ENCODE measurements at places on chromosomes 3 and 15. TPM values are rescaled to one million over a fixed set of nuclear protein-coding genes. Genes with fewer than 3 reads are reported as not detected.
A peak's percentile ranks its signal among the peaks of the same experiment; 100 is the strongest.

Gene ADAMTSL3
- polyA plus RNA-seq, result 17.1 TPM

Gene SLC12A1
- polyA plus RNA-seq, result 0.75 TPM

Gene FBXL22
- polyA plus RNA-seq, result 3.1 TPM

Gene TNNC1
- polyA plus RNA-seq, result 16.7 TPM

Gene CCR4
- polyA plus RNA-seq, result 4.2 TPM

Gene FYCO1
- polyA plus RNA-seq, result 21.0 TPM

Gene NEK11
- 11.7 TPM for polyA plus RNA-seq

DNA sequence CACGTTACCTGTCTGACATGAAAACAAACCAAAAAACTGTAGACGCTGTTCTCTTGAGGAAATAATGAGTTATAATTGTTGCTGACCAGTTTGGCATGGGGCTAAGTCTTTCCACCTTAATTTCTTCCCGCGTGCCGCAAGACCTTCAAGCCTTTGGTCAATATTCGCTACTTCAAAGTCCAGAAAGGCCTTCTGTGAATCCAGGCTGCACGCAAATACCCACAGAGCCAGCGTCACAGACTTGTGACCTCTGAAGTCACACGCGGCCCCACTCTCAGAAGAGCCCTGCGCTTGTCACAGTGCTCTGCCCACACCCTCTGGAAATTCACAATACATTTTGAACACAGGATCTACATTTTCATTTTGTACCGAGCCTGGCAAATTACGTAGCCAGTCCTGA, 275.2 kb downstream of the SHQ1 start:
- no peak for DNase-seq

- peak; percentile 84 for DNase-seq
Measured at GRCh38 chr3:12662593-12663400, 1.1 kb downstream of the RAF1 start.

DNA sequence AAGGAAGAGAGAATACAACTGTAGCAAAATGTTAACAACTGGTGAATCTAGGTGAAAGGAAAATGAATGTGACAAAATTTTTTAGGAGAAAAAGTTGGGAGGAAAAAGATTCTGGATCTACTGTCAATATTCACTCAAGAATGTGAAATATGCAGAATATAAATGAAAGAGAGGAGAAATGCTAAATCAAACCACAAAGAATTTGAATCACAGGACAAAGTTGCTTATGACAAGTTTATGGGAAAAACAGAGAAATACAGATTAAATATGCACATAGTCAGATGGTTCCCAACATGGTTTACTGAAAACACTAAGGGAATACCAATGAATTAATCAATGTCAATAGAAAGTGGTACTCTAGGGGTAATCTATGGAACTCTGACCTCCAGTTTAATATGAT, 27.6 kb downstream of the C3orf33 start:
- no peak for DNase-seq

GRCh38 chr3:87766721-87767120, 292.1 kb downstream of the CGGBP1 start:
- DNase-seq, result no peak

DNA sequence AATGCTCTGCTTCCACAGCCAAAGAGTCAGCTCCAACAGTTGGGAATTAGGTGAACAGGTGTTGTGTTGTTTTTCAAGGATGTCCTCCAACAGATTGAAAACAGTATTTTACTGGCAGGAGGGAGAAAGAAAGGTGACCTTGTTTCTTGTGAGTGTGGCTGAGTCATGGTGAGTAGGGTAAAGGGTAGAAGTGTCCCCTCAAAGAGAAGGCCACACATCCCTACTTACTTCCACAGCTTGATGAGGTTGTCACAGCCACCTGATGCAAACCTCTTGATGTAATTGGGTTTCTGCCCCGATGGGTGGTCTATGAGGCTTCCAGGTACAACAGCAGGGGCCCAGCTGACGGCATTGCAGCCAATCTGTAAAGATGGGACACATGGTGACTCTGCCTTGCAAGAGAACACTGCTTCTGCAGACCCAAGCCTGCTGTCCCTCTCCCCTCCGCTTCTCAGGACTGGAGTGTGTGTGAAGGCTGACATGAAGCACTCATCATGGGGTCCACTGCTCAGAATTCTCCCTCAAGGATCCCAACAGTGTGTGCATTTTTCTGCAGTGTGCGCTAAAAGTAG, 12.7 kb upstream of the GHRL start:
- no peak for DNase-seq

GRCh38 chr3:11582191-11582968, 61.3 kb downstream of the VGLL4 start:
- DNase-seq, result peak; percentile 91

DNA sequence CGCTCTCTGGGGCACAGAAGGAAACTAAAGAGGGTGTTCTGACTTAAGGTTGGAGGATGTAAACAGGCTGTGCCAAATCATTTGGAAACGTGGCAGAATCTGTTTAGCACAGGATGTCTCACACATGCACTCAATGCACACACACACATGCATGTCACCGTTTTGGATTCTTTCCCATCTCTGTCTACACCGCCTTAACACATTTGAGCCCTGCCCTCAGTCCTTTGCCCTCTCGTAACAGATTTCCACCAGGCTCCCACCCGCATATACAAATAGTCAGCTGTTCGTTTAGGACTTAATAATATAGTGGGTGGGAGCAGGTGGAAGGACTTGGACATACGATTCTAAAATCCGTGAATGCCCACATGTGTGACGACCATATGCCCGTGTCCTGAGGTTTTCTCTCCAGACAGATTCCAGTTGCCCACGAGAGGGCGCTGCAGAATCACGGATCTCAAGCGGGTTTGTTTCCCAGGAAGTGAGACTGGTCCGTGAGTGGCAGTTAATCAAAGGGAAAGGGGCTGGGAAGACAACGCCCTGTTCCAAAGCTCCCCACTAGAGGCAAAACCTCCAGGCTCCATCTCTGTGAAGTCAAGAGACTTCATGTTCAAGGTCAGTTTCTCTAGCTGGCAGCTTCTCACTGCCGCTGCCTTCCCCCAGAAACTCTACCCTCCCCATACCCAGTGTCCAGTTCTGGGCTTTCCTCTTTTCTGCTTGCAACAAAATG, 44.5 kb downstream of the NOX5 start:
- peak; percentile 77 for DNase-seq

- no peak for DNase-seq
Measured at GRCh38 chr3:45491344-45491743, 103.0 kb downstream of the LARS2 start.

GRCh38 chr3:197023998-197024651, 5.5 kb downstream of the MELTF start:
- DNase-seq, result peak; percentile 35

GRCh38 chr3:45037720-45038455, 11.8 kb downstream of the CLEC3B start:
- DNase-seq, result peak; percentile 76

DNA sequence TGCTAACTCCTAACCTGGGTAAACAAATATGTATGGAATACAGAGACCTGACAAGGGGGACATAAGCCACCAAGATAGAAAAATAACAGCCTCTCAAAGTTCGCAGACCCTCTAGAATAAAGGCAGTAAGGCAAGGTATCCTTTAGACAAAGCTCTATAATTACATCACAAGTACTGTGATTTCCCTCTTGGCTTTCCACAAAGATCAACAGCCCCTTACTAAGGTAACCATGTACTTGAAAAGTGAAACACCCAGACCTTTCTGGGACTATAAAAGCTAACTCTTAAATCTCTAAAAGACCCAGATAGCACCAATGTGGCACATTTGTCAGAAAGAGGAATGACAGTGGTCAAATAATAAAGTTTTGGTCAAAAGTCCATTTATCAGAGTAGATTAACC, 51.9 kb downstream of the TBL1XR1 start:
- DNase-seq, result no peak

DNA sequence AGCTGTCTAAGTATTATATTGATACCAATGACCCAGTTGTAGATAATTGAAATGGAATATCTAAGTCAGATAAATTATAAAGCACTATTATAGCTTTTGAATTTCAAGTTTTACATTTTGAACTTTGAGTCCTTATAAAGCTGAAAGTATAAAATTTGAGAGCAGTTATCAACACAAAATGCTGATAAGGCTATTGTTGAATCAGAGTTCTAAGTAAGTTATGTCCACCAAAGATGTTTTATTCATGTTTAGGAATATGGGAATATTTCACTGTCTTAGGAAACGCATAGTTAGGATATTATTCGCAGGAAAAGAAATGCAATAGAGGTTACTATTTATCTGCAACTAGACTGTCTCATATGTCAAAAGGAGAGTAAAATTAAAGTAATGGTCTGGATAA, 29.4 kb downstream of the ZPLD1 start:
- DNase-seq, result no peak

DNA sequence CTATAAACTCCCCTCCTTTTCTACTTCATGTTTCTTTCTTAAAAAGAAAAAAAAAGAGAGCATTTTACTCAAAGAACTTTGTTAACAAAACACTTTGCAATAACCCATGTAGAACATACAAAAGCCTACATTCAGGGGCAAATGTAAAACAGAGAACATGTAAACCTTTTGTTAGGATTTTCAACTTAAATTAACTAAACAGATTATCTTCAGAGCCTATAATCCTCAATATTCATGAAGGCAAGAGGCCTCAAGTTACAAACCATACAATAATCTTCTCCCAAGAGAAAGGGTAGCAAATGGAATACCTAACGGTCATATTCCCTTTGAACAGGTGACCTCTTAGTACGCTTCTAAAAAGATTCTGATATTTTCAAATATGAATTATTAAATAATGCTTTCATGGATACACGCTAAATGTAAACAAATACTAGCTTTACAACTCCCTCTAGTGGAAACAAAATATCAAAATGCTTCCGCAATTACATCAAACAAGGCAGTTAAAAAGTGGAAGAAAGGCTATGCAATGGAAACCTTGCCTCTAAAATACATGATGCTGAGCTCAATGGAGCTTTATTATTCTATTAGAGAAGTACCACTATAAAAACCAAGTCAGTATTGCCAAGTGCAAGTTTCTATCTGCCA, 9.9 kb downstream of the CEP152 start:
- peak; percentile 22 for DNase-seq

DNA sequence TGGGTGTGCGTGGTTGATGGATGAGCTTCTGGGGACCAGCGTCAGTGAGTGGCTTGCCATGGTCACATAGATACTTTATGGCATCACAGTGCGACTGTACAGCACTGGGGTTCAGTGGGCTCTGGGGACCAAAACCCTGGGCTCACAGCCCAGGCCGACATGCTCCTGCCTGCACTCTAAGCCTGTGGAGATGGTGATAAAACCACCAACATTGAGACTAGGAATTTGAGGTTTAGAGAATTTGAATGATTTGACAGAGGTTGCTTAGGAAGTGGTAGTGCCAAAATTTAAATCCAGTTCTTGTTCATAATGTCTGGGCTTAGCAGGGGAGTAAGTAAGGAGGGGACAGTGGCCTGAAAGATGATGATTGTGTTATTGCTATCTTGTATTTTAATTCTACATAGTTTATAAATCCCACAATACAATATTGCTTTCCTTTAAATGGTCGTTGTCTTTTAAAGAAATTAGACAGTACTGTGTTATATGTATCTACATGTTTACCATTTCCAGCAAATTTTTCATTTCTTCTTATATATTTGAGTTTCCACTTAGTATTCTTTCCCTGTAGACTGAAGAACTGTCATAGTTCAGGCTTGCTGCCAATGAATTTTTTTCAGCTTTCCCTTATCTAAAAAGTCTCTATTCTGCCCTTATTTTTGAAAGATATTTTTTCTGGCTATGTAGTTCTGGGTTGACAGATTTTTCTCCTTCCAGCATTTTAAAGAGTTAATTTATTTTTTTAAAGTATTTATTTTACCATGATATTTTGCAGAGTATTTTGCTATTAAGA, 235.4 kb upstream of the RGMA start:
- no peak for DNase-seq

DNA sequence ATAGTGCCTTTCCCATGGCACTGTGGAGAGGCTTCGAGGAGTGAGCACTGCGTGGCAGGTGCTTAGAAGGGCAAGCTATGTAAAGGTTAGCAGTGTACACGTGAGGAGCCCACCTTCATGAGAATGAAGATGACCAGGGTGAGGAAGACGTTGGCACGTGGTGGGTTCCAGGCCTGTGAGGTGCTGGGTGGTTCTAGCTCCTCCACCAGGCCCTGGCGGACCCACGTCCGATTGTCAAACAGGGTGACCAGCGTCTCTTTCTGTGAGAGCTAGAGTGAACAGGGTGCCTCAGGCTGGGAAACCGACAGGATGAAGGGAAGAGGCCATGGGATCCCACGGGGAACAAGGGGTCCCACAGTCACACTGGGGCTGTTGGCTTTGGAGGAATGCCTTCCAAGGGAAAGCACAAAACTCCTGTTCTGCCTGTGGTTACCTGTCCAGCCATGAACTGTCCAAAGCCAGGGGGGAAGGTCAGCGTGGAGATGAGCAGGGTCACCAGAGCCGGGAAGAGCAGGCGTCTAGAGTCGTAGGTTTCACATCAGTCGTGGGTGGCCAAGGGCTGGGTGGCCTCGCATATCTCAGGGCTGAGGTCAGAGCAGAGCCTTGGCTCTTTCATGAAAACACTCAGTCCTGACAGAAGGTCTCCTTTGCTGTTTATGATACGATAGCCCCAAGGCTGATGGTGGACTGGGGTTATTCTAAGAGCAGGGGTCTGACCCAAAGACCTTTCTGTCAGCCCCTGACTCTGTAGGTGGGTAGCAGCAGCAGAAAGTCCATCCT, 6.0 kb downstream of the CLCN2 start:
- no peak for DNase-seq

DNA sequence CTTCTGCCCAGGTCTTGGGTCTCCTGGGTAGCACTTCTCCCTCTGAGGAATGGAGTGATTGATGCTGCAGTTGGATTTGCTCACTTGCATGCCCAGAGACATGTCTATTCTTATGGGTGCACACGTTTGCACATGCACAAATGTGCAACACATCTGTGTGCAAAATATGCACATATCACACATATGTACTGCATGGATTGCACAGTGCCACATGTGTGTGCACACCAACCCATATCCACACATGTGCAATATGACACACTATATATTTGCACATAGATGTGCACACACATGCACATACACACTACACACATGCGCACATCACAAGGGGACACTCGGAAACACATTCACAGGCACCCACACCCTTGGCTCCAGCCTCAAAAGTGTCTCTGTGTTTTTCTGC, 671 bp upstream of the SEMA3B start:
- DNase-seq, result no peak

DNA sequence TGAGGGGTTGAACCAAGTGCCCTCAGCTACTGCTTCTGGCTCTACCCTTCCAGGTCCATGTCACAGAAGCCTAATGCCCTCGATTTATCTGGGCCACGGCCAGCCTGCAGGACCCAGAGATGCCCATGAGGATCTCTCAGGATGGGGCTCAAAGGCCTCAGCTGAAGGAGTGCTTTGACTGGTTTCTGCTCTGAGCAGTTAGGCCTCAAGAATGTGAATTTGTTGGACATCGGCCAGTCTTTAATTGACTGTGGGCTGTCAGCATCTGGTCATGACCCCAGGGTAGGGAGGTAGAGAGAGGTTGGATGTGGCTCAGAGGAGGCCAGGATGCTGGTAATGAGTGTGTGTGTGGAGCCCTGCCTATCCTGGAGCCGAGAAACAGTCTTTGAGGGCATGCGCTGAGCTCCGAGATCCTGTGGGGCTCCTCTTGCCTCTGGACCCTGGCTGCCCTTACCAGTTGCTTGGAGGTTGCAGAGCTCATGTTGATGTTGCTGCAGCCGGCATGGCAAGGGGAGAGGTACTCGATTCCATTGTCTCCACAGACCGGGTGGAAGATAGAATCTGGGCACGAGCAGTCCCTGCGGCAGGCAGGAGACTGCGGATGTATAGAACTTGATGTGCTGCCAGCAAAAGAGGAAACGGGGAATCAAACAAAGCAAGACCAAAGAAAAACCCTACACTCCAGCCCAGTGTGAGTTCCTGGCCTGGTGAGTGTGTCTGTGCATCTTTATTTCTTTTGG, 49.1 kb upstream of the RAB6B start:
- no peak for DNase-seq

Data from left lung (tissue), 14 donors.